ENCODE measurements at places on chromosomes 5 and 9.

GRCh38 chr5:32589416-32589815 is 4.1 kb downstream of the SUB1 start:
- no peak for DNase-seq

- no peak for DNase-seq
Measured at GRCh38 chr9:78167356-78167755, 68.5 kb upstream of the CEP78 start.

DNA sequence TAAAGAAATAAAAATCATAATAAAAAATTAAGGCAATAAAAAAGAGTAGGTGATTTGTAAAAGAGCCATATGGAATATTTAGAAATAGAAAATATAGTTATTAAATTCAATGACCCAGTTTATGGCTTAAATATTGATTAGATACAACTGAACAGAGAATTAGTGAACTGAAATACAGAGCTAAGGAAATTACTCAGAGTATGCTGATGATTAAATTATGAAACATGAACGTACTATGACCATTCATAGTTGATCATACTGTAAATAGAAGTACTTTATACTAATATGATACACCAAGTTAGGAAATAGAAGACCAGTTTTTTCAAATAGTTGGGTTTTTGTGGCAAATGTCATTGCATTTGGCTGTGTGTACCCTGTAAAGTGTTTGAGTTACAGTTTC is 194.5 kb downstream of the CWC27 start:
- no peak for DNase-seq

- no peak for DNase-seq
Measured at GRCh38 chr5:100668511-100668910, 133.3 kb downstream of the FAM174A start.

- DNase-seq, result no peak
Measured at GRCh38 chr9:108423433-108423832, 432.4 kb downstream of the ACTL7B start.

DNA sequence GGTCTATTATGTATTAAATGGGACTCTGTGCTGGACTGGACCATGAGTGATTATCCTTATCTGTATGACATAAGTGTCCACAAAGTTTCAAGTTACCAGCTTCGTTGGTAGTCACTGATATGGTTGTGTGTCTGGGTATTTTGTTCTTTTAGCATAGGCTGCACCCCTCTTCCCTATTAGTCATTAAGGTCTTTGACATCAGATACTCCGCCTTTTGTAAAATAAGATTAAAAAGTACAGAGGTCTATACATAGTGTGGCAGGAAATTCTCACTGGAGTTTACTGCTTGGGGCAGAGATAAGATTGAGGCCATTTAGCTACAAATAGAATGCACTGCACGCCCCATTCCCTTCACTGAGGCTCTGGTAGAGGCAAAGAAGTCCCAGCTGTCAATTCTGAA is 99.4 kb downstream of the TMEM215 start:
- no peak for DNase-seq

DNA sequence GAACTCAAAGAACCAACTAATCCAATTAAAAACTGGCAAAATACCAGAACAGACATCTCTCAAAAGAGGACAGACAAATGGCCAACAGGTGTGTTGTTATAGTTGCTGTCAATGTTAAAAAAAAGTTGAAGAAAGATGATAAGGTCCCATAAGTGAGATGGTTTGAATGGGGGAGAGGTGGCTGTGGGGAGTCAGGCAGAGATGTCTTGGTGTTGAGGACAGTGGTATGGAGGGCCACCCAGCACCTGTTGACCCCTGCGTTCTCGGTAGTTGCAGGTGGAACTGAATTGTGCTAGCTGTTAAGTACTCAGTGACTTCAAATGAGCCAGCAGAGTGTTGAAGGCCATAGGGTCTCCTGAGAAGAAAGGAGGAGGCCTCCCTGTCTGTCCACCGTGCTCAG is 55.9 kb upstream of the PITX1 start:
- DNase-seq, result no peak

DNA sequence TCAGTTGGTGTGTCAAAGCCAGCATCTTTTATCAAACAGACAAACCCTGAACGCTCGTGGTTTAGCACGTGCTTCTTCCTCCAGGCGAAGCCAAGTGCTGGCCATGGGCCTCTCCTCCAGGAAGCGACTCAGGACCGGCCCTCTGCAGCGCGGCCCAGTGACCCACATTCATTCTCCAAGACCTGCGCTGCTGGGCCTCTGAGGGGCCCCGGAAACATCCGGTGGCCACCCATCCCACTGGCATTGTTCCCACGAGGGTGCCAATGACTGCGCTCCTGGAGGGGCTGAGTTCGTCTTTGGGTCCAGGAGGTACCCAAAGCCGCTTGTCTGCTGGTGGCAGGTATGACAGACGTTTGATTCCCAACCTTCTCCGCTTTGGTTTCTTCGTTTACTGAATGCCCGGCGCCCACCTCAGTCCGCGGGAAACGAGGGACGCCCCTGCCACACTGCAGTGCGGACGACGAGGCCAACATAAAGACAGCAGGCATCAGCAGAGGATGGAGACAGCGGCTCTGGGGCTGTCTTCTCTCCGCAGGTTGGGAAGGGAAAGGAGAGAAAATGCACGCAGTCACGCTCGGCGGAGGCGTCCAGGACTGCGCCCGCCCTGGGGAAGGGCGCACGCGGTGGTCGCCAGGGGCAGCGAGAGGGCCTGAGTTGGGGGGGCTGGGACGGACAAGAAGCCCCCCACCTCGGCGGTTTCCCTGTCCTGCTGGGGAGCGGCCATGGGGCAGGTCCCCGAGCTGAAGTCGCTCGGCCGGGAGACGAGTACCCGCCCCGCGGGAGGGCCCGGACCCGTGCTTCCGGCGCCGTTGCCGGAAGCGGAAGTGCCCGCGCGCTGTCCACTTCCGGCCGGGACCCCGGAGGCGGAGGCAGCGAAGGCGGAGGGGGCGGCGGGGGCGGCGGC is at the start of gene EXOC3:
TSS of gene EXOC3 (plus strand) at position 842 of the 904 bp plus-strand sequence. CDS start 3,030 bp downstream, outside the sequence.
- no peak for DNase-seq

DNA sequence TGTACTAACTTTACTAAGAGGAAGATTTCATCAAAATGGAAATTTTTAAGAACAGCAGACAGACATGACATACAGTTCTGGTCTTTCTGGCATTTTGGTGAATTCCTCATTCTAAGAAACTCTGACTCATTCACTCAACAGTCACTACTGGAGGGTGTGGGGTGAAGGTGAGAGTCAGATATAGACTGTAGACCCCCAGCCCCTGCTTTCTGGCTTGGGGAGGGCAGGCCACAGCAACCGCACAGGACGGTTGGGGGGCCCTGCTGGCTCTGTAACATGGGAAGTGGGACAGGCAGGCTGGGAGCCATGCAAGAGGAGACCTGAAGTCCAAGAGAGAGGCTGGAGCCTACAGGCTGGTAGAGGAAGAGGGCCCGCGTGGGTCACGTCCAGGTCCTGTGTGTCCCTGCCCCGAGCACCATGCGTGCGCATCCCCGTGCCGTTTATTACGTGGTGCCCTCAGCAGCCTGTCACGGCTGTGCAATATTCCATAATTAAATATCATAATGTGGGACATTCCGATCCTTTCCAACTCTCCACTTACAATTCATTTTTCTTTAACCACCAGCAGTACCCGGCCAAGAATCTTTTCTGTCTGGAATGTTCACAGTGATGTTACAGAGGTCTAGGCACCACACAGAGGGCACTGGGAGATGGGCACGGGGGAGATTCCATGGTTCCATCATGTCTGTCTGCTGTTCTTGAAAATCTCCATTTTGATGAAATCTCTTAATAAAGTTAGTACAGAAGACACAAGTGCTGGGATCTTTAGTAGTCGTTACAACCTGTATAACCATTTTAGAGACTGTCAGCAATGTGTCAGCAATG is 75.5 kb downstream of the SEMA4D start:
- DNase-seq, result no peak

- no peak for DNase-seq
Measured at GRCh38 chr9:99368341-99369326, 146.6 kb downstream of the SEC61B start.

DNA sequence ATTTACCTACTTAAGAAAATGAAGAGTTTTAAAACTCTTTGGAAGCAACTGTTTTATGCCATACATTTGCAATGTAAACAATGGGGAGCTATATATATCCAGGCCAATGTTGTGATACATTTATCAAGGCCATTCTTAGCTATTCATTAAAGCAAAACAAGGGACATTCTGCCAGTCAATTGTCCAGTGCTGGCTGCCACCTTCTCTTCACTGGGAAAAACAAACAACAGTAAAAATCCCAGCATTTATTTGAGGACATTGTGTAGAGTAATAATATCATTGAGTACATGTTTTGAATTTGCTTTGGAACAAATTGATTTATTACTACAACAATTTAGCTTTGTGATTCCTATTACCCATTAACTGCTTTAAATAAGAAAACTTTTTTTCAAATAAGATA is 1107.4 kb downstream of the DTWD2 start:
- no peak for DNase-seq

- no peak for DNase-seq
Measured at GRCh38 chr9:22031655-22032411, 22.7 kb upstream of the CDKN2B start.

DNA sequence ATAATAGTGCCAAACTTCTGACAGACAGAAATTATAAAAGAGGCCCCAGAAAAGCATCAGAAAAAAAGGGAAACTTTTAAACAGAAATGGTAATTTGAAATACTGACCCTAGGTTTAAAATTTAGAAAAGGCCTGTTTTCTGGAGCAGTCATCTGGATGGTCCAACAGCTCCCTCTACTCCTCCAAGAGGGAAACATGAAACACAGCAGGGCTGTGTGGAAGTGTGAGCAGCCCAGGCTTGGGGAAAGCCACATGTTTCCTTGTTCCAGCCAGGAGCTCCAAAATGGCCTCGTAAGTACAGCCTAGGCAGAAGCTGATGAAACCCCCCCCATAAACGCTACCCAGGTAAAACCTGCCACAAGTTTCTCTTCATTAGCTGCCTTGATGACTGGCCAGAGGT is 499.3 kb upstream of the ADAMTS16 start:
- no peak for DNase-seq

DNA sequence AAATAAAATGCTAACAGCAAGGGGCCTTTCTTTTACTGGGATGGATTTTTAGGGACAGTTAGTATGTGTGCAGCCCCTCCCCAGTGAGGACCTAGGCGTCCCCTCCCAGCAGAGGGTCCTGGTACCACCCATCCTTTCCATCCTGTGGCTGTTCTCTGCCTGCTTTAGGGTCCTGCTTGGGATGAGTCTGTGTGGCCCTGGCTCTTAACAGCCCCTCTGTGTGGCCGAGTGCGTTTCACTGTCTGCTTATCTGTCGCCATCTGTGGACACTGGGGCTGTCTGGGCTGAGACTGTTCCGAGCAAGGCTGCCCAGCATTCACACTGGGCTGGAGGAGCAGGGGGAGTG is 17.0 kb downstream of the WNK2 start:
- DNase-seq, result no peak

GRCh38 chr9:4124266-4124665 is 175.6 kb downstream of the GLIS3 start:
- DNase-seq, result no peak

GRCh38 chr9:5626727-5627634 is 1.9 kb upstream of the RIC1 start:
- DNase-seq, result no peak

- no peak for DNase-seq
Measured at GRCh38 chr5:84825606-84826005, 440.9 kb upstream of the EDIL3 start.

GRCh38 chr5:143878430-143878829 is 66.5 kb downstream of the HMHB1 start:
- no peak for DNase-seq

- no peak for DNase-seq
Measured at GRCh38 chr9:36249189-36249588, 9.1 kb downstream of the GNE start.

GRCh38 chr5:30001826-30002225 is 1191.7 kb upstream of the CDH6 start:
- DNase-seq, result no peak

DNA sequence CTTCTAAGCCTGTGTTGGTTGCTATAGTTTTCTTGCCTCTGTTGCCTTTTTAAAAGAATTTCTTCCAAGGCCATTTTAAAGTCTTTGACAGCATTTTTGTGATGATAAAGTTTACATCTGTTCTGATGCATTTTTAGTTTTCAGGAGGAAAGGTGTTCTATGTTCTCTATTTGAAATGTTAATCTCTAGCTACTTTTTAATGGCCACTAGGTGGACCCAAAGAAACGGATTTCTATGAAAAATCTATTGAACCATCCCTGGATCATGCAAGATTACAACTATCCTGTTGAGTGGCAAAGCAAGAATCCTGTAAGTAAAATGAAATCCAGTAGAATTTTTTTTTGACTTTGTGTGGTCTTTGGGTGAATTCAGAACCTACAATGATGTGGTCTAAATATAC is 60.2 kb downstream of the MELK start:
- DNase-seq, result no peak
